Activated naive CD4-positive, alpha-beta T cell (primary cell): ENCODE measurements at places on chromosomes 11 and 22.

GRCh38 chr11:788953-789940 lies 643 bp downstream of the CEND1 start:
- DNase-seq: no peak

DNA sequence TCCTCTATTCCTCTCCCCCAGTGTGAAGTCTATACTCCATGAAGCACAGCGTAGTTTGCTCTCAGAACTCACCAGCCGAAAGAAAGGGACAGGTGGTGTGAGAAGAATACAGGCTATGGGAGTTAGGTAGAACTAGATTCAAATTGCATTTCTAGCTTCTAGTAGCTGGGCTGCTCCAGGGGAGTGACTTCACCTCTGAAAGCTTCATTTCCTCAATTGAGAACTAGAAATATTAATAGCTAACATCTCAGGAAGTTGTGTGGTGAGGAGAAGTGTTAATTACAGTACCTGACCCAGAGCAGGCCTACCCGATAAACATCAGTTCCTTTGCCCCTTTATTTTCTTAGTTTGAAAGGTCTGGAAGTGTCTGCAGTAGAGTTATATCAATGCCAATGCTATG lies 484.7 kb upstream of the TENM4 start:
- DNase-seq: no peak

GRCh38 chr22:17083811-17084441 lies 874 bp upstream of the IL17RA start:
- no peak for DNase-seq

- DNase-seq: no peak
Observed at GRCh38 chr22:48433647-48434046, 1394.0 kb downstream of the BRD1 start.

GRCh38 chr11:117435326-117435725 lies 107.7 kb downstream of the CEP164 start:
- no peak for DNase-seq

- DNase-seq: no peak
Observed at GRCh38 chr11:19328586-19329311, 88.0 kb upstream of the E2F8 start.

- DNase-seq: no peak
Observed at GRCh38 chr11:130109386-130109785, 39.7 kb downstream of the APLP2 start.

DNA sequence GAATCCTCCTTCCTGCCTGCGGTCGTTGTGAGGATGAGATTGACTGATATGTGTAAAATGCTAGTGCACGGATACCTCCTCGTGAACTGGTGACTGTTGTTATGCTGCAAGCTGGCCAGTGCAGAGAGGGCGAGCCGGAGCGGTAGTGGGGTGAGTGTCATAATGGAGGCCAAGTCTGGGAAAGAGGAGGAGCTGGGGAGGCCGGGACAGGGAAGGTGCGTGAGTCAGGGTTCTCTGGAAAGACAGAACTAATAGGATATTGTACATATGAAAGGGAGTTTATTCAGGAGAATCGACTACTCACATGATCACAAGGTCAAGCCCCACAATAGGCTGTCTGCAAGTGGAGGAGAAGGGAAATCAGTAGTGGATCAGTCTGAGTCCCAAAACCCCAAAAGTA lies 56.8 kb upstream of the FADD start:
- DNase-seq: no peak

DNA sequence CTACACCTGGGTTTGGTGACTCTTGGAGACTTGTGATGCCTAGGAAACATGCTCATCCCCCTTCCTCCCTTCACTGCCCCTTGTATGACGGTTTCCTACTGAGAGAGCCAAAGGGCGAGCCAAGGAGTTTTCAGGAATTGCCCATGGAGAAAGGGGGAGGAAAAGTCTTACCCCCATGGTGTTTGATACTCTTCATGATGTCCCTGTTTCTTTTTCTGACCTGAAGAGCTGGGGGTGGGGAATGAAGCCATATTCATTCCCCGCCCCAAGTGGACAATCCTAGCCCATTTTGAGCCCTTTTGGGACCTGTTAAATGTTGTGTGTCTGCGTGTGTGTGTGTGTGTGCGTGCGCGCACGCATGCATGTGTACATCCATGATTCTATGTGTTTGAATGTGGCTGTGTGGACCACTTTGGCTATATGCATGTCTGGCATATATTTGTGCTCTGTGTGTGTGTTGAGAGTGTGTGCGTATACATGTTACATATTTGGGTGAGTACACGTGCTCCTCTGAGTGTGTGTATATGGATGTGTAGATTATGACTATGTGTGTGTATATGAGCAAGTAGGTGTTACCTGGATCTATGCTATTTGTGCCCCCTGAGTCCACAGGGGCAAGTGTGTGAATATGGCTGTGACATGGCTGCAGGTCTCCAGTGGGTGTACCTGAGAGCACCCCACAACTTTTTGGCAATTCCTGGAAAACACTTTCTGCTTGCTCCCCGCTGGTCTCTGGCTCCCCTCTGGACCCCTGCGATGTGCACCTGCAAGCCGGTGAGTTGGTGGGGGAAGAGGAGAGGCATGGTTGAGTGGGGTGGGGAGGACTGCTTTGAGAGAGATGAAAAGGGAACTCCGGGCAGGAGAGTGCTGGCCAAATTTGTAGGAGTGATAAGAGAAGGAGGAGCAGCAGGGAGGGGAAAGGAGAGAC lies 24.6 kb downstream of the OTOG start:
- DNase-seq: no peak

GRCh38 chr22:49160261-49161001 lies 667.2 kb downstream of the BRD1 start:
- DNase-seq: no peak

GRCh38 chr11:42996421-42997307 lies 315.1 kb upstream of the API5 start:
- DNase-seq: no peak

DNA sequence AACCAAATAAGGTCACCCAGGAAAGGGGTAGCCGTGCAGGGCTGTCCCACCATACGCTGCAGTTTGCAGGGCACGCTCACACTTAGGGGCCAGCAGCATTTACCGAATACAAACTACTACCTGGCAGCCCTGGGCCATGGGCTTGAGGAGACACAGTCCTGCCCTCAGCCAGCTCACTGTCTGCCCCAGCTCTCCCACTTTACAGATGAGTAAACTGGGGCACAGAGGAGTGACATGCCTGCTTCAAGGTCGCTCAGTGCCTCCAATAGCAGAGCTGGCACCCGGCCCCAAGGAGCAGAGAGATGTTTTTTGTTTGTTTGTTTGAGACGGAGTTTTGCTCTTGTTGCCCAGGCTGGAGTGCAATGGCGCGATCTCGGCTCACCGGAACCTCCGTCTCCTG lies 2.8 kb downstream of the FADS3 start:
- DNase-seq: no peak

- DNase-seq: no peak
Observed at GRCh38 chr11:34519595-34520235, 6.1 kb upstream of the ELF5 start.

DNA sequence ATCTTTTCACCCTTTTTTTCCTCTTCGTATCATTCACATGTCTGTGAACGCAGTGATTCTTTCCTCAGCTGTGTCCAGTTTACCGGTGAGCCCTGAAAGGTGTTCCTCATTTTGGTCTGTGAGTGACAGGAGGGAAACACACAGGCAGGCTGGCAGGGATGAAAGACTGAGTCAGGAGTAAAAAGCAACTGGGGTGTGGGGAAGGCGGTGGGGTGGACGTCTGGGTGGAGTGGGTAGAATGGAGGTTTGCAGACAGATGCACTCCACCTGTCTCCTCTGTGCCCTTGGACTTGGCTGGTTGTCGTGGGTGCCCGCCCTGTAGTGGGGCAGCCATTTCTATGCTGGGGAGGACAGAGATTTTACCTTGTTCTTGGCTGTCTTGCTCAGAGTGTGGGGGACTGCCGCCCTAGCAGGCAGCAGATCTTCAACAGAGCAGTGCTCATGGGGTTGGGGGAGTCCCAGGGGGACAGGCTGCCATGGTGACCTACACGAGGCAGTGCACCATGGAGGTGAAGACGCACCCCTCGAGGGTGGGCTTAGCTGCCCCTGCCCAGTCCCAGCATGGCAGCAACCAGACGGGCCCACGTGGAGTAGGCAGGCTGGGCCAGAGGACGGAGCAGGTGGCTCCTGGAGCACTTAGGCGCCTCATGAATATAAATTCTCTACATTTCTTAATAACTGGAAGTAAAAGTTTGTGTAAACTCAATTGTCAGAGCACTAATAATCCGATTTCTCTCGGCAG lies 603.7 kb downstream of the TBC1D22A start:
- no peak for DNase-seq

GRCh38 chr11:110529043-110529442 lies 99.3 kb downstream of the FDX1 start:
- DNase-seq: no peak

DNA sequence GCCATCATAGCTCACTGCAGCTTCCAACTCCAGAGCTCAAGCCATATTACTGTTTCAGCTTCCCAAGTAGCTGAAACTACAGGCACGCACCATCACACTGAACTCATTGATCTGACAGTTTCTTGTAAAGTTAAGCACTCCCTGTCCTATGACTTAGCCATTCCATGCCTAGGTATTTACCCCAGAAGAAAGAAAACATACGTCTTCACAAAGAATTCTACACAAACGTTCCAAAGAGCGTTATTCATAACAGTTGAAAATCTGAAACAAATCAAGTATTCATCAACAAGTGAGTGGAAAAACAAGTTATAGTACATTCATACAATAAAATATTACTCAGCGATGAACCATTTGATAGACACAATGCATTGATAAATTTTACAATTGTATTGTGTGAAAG lies 7.8 kb upstream of the NLRP10 start:
- DNase-seq: no peak

DNA sequence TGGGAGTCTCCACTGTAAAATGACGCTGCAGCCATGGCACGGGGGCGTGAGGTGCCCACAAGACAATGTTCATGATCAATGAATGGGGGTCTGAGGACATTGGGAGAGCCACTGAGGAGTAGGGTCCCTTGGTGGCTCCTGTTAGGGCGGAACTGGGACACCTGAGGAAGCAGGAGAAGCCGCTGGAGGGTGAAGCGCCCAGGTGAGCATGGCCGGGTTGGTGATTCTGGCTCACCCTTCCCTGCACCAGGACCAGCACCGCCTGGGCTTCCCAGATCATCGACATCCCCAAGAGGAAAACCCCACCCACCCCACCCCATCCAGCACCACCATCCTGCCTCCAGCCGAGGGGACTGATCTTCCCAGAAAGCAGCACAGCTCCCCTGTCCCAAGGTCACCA lies 30.6 kb downstream of the SHANK2 start:
- DNase-seq: no peak

DNA sequence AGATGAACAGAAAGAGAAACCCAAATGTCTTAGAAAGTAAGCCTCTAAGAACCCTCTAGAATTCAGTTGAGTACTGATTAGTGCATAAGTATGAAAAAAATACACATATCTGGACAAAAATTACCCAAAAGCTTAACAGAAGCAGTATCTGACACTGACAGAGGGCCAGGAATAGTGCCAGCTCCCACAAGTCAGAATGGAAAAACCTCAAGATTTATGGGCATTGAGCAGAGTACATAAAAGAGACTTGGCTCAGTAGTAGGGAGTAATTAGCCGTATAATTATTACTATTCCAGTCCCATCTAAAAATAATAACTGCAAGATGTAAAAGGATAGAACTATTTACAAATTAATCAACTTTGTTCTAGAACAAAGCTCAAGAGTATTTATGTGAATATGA lies 834.5 kb downstream of the FAM181B start:
- no peak for DNase-seq

DNA sequence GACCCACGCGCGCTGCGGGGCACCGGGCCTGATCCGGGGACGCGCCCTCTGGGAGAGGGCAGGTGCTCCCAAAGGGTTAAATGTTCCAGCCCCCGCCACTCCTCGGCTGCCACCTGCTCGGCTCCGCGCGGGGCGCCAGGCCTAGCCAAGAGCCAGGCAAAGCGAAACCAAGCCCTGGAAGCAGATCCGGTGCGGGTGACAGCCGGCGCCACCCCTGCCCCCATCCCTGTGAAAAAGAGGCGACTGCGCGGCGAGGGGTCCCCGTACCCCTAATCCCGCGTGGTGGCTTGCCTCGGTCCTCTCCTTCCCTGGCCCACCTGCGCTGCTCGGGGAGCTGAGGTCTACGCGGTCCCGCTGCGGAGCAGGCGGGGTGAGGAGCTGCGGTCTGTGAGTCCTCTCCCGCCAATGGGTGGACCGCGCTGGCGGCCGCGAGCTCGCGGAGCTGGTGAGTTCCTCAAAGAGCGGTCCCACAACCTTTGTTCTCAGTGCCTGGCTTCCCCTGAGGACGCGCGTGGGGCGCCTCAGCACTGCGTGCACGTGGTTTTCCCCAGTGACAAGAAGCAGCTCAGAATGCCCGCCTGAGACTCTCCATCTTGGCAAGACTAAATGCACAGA lies at the start of gene ME3:
ME3 (minus strand) TSS at position 610 of the 615 bp plus-strand sequence.
- DNase-seq: no peak

DNA sequence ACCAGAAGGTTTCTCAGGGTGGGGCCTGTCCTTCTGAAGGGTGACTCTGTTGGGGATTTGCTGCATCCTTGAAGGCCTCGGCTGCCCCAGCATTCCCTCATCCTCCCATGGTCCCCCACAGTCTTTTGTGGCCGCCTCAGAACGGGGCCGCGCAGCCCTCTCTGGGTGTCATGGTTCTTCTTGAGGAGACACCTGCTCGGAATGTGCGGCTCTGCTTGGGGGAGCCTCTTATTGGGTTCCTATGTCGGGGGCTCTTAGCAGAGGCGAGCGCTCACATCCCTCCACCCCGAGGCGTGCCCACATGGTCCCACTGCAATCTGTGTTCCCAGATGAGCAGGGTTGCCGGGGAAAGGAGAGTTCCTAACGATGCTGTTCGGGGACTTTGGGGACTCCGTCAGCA lies 1008.4 kb downstream of the BRD1 start:
- no peak for DNase-seq
